ENCODE measurements at places on chromosomes 3 and 15. TPM values are rescaled to one million over a fixed set of nuclear protein-coding genes. Genes with fewer than 3 reads are reported as not detected.

GRCh38 chr3:137764563-137765309 lies 621 bp downstream of the SOX14 start:
- no peak for DNase-seq

ATP6V1A gene
- 36.7 TPM for total RNA-seq

DNA sequence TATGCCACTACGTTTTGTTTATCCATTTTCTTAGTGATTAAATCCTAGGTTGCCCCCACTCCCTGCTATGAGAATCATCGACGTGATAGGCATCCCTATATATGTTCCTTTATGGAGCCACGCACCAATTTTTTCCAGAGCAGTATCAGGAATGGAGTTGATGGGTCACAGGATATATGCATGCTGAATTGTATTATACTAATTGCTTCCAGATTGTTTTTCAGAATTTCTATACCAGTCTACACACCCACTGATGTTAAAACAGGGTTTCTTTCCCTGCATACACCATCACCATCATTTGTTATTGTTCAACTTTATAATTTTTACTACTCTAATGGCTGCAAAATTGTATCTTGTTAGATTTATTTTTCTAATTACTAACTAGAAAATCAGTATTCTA lies 100.1 kb upstream of the MRPS22 start:
- DNase-seq = no peak

GRCh38 chr15:65791335-65792137 lies 557 bp downstream of the DENND4A start:
- DNase-seq = peak; percentile 73

CHCHD4 gene
- total RNA-seq = 27.6 TPM
